ENCODE measurements at places on chromosomes 3 and 15.
A peak's percentile ranks its signal among the peaks of the same experiment; 100 is the strongest.

DNA sequence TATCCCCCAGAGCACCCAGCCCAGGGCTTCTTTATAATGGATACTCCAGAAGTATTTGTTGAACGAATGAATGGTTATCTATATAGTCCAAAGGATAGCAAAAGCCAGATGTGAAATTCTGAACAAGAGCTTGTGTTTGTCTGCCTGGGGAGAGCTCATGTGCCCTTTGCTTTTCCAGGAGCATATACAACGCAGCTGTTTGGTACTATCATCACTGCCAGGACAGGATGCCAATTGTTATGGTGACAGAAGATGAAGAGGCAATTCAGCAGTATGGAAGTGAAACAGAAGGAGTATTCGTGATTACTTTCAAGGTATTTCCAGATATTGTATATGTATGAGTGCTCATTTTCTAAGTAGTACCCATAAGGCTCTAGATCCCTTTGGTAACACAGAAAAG lies 15.2 kb downstream of the DIS3L start:
- DNase-seq: no peak

- no peak for DNase-seq
Measured at GRCh38 chr3:112136959-112137693, 4.1 kb upstream of the GCSAM start.

DNA sequence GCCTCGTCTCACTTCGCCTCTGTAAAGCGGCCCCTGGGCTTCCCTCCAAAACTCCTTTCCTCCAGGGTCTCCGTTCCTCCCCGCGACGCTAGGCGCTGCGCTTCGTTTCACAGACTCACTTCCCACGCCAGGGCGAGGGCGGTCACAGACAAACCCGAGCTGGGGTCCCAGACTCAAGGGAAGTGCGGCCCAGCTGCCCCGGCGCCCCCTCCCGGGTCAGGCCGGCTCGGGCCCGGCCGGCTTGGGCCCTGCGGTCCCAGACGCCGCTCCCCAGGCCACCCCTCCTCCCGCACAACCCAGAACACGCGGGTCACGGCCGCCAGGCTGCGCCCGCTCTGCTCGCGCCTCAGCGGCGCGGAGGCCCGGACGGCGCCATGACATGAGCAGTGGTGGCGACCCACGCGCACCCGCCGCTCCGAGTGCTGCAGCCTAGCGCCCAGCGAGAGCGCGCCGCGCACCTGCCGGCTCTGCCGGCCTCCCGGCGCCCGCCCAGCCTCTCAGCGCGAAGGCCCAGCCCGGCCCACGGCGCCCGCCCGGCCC lies 547 bp downstream of the NUP210 start:
- peak; percentile 51 for DNase-seq

GRCh38 chr3:56844536-56844935 lies 42.8 kb upstream of the ARHGEF3 start:
- DNase-seq: no peak

DNA sequence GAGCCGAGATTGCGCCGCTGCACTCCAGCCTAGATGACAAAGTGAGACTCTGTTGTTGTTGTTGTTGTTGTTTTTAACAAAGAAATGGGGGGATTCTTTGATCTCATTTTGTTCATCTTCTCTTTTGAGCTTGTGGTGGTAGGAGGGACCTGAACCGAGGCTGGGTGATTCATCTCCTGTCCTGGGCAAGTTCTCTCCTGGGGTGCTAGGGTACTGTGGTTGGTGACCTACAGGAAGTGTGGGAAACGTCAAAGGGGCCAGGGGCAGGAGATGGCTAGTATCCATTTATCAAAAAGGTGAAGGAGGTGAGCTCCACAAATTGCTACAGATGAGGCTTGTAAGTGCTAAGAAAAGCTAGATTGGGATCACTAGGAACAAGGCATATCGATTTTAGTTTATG lies 14.3 kb downstream of the PPCDC start:
- no peak for DNase-seq

- no peak for DNase-seq
Measured at GRCh38 chr3:10550705-10551104, 45.3 kb upstream of the ATP2B2 start.

DNA sequence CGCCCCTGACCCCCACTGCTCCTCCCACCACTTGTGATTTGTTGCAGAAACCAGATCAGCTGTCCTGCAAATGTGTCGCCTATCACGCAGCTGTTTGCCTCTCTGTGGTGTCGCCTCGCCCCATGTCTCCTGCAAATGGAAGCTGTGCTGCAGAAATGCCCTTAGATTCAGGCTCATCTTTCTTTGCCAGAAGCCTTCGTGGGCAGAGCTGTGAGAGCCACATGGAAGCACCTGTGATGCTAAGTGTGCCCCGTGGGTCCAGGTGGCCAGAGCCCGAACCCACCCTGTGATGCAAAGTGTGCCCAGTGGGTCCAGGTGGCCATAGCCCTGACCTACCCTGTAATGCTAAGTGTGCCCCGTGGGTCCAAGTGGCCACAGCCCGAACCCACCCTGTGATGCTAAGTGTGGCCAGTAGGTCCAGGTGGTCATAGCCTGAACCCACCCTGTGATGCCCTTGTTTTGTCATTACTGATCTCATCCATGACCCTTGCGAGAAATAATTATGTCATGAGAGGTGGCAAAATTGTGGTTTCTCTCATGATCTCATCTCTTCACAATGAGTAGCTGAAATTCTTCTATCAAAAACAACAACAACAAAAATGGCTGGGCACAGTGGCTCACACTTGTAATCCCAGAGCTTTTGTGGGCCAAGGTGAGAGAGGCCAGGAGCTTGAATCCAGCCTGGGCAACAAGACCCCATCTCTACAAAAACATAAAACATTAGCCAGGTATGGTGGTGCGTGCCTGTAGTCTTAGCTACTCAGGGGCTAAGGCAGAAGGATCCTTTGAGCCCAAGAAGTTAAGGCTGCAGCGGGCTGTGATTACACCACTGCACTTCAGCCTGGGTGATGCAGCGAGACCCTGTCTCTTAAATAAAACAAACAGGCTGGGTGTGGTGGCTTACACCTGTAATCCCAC lies 187.4 kb downstream of the GOLGA6L6 start:
- no peak for DNase-seq

DNA sequence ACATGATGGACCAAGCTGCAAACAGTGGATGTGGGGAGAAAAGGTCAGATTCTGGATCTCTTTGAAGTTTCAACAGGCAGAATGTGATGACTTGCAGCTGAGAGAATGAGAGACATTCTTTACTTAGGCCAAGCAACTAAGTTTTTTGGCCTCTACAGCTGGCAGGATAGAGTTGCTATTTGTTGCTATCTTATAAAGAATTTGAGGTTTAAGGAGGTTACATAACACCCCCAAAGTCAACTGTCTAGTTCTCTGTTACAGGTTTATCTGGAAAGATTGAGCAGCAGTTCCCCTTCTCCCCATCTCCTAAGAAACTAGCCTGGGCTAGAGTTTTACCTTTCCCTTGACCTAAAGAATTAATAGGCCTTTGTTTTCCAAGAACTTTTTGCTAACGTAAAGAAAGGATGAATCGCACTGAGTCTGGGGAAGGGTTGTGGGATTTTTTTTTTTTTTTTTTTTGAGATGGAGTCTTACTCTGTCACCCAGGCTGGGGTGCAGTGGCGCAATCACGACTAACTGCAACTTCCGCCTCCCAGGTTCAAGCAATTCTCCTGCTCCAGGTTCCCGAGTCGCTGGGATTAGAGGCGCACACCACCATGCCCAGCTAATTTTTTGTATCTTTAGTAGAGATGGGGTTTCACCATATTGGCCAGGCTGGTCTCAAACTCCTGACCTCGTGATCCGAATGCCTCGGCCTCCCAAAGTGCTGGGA lies 26.6 kb upstream of the SLMAP start:
- DNase-seq: no peak

All from activated gamma-delta T cell (primary cell).